ENCODE measurements at places on chromosomes 16 and 17. TPM values are rescaled to one million over a fixed set of nuclear protein-coding genes. Genes with fewer than 3 reads are reported as not detected.

The SHISA6 gene
- not detected for total RNA-seq

The SLC13A5 gene
- 0.71 TPM for total RNA-seq

The ACBD4 gene
- 23.2 TPM for total RNA-seq

GRCh38 chr17:76014100-76014924, 12.8 kb downstream of the EVPL start:
- peak; percentile 82 for DNase-seq

The TBC1D3G gene
- not detected for total RNA-seq

- DNase-seq, result no peak
Observed at GRCh38 chr17:21249920-21250703, 3.1 kb downstream of the NATD1 start.

DNA sequence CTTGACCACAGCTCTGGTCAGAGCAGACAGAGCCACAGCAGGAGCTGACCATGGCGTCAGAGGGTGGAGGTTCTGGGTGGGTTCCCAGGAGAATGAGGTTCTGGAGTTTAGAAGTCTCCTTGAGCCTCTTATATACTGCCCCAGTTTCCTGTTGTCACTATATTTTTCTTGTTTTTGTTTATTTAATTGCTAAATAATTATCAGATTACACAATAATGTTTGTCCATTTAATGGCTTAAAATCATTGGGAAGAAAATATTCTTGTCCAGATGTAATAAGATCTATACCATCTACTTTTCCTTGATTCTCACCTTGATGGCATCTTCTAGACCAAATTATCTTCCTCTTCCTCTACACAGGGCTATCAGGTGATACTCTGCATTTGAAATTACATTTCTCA, at the start of gene KRTAP4-3:
Gene KRTAP4-3, minus strand, starts transcription at position 101 of the 400 bp plus-strand sequence. Its CDS starts 49 bp downstream, at position 52.
- DNase-seq, result no peak

GRCh38 chr17:688100-688989, 26.3 kb downstream of the VPS53 start:
- DNase-seq, result no peak

The TBC1D3K gene
- not detected for total RNA-seq

The CCL13 gene
- total RNA-seq, result not detected

DNA sequence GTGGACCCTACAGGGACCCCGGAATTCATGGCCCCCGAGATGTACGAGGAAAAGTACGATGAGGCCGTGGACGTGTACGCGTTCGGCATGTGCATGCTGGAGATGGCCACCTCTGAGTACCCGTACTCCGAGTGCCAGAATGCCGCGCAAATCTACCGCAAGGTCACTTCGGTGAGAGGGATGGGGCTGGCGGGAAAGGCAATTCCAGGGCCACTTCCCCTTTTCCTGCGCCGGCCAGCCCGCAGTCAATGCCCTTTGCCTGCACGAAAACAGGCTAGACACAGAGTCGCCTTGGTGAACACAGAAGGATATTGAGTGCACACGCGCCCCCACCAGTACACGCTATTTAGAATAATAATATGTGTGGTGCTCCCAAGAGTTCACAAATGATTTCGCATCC, 4.0 kb downstream of the WNK4 start:
- DNase-seq, result no peak

- peak; percentile 86 for DNase-seq
Observed at GRCh38 chr17:78144147-78144719, 2.0 kb upstream of the C17orf99 start.

- DNase-seq, result no peak
Observed at GRCh38 chr17:36500745-36501225, 14.3 kb downstream of the ZNHIT3 start.

The CCL8 gene
- total RNA-seq, result not detected

GRCh38 chr16:89748921-89749320, 27.6 kb downstream of the ZNF276 start:
- no peak for DNase-seq

DNA sequence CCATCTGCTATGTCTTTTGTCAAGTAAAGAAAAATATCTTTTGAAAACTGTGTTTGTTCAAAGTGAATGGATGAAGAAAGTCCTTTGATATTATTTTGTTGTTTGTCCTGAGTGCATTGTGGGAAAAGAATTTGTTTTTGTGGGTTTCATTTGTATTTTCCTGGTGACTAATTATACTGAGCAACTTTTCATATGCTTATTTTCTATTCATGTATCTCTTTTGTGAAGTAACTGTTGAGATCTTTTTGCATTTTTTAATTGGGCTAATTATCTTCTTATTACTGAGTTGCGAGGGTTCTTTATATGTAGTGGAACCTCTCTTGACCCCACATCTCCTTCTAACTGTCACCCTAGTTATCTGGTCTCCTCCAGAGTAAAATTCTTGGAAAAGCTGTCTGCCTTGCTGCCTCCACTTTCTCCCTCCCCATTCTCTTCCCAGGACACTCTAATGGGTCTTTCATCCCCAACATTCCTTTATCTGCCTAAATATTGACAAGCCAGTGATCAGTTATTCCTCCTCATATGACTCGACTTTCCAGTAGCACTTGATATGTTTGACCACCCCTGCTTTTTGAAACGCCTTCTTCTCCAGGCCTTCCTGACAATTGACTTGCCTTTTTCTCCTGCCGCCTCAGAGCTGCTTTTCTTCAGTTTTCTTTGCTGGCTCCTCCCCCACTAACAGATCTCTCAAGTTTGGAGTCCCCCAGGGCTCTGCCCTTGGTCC, 117.6 kb upstream of the HAS3 start:
- no peak for DNase-seq

GRCh38 chr17:63579633-63580032, 21.1 kb upstream of the TACO1 start:
- DNase-seq, result no peak

GRCh38 chr17:54493691-54494090, 407.0 kb upstream of the TOM1L1 start:
- no peak for DNase-seq

The TBC1D28 gene
- total RNA-seq, result not detected

DNA sequence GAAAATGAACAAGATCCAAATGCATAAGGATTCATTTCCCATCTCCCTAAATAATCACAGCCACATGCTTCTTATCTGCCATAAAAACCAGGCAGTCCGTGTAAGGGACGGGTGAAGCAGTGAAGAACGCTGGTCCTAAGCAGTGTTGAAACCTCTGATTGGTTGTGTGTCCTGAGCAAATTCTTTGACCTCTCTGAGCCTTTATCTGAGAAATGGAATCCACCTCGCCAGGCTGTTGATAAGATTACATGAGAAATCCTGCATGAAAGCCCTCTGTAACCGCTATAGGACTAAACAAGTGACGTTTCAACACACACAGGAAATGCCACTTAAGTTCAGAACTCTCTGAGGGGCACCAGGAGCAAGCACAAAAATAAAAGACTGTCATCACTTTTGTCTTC, 26.8 kb downstream of the GAS7 start:
- DNase-seq, result no peak

- no peak for DNase-seq
Observed at GRCh38 chr17:41567317-41567716, 4.5 kb downstream of the KRT9 start.

GRCh38 chr16:27960619-27961295, 102.8 kb downstream of the GSG1L start:
- DNase-seq, result no peak

DNA sequence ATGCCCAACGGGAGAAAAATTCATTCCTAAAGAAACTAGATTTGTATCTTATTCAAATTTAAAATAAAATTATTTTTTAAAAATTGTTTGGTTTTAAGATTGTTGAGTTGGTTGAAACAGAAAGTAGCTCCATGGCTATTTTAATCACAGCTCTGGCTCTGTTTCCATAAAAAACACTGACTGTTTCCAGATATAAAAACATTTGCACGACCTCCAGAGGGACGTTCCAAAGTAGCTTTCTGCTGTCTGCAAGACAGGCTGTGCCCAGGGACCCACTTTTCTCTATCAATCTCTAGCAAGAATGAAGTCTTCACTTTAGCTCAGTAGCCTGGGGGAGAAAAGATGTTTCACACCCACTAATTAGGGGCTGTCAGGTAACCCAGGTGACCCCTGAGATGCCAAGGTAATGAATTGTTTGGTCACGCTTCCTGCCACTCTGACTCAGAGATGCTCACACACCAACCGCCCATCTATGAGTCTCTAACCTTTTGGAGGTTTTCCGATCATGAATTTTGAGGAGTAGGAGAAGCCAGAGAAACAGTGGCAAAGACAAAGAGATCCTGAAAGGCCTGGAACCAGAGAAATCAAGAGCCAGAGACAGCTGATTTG, 220.1 kb upstream of the SOX9 start:
- no peak for DNase-seq

Measured in Calu3 (cell line).